ENCODE measurements at places on chromosomes 4 and X.

DNA sequence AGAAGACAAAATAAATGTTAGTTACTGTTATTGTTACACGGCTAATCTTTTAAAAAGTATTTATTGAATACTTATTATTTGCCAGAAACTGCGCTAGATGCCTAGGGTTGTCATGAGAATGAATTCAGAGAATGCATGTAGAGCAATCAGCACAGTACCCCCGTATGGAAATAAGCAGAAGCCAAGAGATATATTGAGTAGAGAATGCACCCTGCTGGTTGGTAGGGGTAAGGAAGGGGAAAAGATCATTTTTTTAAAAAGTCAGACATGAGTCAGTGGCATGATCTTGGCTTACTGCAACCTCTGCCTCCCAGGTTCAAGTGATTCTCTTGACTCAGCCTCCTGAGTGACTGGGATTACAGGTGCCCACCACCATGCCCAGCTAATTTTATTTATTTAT lies 13.1 kb upstream of the DRP2 start:
- DNase-seq = no peak

DNA sequence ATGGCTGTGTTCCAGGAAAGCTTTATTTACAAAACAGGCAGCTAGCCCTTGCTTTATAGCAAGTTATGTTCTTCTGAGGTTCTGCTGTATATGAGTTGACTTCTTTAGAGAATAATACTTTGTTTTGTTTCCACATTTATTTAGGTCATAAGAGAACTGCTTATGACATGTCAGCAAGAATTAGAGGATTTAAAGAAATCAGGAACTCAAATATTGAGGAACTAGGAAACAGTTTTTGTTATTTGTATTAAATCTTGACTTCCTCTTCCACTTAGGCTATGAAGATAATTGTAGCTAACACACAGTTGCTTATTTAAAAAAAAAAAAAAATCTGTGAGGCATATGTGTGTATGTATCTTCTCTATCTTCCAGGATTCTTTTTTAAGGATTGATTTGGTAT lies 14.3 kb downstream of the ZRSR2 start:
- DNase-seq = no peak

- peak; percentile 35 for DNase-seq
Measured at GRCh38 chrX:74449322-74449936, 28.1 kb downstream of the SLC16A2 start.

DNA sequence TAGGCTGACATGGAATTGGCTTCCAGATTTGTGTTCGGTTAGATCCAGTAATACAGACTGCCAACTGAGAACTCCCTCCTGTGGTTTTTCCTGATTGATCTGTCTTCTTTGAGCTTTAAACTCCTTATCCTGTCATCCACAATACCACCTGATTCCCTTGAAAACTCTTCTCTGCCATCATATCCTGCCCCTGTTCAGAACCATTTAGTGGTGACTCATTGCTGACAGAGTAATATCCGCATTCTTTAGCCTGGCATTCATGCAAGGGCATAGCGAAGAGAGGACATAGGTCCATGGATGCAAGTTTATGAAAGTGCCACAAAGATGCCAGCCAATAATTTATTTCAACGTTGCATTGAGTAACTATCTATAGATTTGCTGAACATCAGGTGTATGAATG lies 76.6 kb downstream of the ITIH6 start:
- DNase-seq = no peak

DNA sequence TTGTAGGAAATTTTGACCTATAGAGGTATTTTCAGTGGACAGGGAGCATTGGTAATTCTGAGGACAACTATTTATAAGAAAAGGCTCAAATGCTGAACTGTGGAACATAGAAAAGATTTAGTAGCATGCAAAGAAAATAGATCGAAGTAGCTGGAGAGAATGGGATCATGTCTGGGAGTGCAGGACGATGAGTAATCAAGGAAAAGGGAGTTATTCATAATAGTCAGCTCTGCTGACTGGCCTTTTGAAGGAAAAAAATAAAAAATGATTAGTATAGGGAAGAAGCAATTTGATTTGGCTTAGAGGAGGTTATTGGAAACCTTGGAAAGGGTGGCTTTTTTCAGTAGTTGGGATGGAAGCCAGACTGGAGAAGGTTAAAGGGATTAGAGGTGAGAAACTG lies 22.9 kb upstream of the ANK2 start:
- no peak for DNase-seq

DNA sequence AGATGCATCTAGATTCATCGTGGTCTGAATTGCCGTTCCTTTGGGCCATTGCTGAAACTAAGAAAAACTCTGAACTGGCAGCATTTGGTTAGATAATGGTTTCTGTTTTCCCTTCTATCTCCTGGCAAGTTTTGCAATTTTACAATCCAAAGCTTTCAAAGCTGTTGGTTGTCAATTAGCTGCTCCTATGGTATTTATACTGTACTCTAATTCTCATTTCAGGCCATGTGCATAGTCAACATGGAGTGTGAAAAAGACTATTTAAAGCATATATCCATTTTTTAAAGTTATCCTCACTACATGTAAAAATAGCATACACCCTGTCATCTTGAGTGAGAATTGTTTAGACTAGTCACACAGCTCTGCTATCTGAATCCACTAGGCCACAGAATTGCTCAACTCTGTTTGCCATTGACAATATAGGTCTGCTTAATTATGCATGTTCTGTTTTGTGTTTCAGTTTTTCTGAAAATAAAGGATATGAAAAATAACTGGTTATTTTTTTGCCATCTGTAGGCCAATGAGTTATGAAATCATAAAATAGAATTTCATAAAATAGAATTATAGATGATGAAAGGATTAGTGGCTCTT lies 27.7 kb upstream of the TEC start:
- DNase-seq = no peak

GRCh38 chr4:10006601-10007435 lies 14.5 kb downstream of the SLC2A9 start:
- no peak for DNase-seq

GRCh38 chrX:143632625-143633410 lies 3.1 kb downstream of the SLITRK4 start:
- DNase-seq = no peak

- no peak for DNase-seq
Measured at GRCh38 chr4:153555730-153556434, 89.7 kb downstream of the TMEM131L start.

GRCh38 chrX:123807835-123808416 lies 51.9 kb upstream of the XIAP start:
- no peak for DNase-seq

DNA sequence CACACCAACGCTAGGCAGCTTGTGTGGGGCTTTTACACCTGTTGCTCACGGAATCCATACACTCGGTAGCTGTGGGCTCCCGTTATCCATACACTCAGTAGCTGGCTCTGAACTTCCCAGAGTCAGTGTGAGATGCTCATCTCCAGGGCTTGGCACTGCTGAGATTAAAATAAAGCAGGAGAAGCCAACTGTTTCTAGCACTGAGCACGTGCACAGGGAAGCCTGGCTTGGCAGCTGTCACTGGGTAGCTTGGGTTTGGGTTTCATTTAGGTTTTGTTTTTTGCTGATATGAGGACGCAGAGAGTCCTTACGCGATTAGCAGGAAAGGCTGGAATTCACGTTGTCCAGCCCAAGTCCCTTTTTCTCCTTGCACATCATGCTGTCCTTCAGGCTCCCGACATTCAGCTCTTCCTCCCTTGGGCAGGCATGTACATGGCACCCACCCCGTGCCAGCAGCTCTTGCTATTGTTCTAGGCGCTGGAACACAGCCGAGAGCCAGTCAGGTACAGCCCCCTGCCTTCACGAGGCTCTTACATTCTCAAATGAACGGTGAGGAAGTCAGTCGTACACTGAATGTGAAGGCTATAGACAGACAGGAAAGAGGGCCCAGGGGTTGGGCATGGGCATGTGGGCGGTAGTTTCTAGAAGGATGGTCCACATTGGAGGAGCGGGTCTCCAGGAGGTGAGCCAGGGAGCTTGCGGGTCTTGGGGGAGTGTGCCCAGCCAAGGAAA lies 25.9 kb downstream of the NSG1 start:
- no peak for DNase-seq

- DNase-seq = peak; percentile 63
Measured at GRCh38 chr4:26861434-26862186, 969 bp downstream of the STIM2 start.

DNA sequence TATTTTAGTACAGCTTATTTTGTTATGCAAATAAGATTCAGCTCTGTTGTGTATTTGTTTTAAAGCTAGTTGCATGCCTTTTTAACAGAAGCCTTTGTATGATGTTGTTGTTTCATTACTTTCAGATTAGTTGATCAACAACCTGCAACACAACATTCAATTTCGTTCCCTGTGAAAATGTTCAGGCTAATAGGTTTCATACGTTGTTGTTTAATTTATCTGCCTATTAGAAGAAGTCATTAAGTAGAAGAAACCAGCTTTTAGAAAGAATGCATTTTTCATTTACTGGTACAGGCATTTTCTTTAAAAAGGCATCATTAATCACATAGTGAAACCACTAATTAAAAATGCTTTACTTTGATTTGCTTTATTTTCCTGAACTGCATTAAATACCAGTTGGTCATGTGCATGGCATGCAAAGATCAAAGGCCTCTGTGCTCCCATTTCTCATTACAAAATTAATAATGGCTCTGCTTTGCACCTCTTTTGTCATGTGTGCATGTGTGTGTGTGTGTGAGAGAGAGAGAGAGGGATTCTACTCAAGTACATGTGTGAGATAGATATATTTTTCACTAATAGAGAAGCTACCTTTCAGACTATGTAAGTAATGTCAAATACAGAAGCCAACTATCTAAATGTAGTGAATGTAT lies 29.2 kb upstream of the CTSO start:
- DNase-seq = no peak

- peak; percentile 22 for DNase-seq
Measured at GRCh38 chrX:11558972-11559371, 106.7 kb downstream of the ARHGAP6 start.

GRCh38 chrX:66164470-66164869 lies 423 bp downstream of the HEPH start:
- no peak for DNase-seq

GRCh38 chr4:155007660-155008176 lies 200.7 kb upstream of the NPY2R start:
- DNase-seq = no peak

GRCh38 chr4:80077639-80078038 lies 4.6 kb upstream of the ANTXR2 start:
- DNase-seq = no peak

DNA sequence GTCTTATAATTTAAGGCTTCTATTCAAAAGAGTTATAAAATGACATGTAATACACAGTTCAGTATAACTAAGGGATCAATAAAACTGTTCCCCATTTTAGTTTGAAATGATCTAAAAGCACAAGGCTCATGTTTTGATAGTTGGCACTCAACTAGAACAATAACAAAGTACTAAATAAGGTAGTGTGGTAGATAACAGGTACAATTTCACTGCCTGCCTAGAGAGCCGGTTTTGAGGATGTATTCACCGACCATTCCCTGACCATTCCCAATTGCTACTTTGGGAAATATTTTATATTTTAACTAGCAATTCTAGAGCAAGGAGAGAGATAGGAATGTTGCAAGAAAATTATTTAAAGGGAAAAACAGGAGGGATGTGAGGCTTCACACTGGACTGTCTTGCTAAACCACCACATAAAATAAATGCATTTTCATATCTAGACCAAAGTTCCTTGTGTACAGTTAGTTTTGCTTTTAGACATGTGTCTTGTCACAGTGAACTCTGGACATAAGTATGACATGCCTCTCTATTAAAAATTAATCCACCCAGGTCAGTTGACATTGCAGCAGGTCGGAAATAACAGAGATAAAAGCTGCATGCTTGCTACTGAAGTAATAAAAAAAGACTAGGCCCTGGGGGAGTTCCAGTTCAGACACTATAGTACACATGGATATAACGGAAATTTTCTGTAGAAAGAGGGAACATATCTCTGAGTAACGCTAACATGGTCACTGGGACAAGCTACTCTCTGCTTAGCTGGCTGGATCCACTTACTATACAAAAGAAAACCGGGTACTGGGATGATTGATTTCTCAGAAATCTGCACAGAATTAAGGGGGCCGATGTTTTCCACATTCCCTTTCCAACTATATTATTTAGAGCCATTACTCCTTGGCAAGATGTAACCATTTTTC lies 56.3 kb upstream of the NAP1L5 start:
- DNase-seq = no peak

DNA sequence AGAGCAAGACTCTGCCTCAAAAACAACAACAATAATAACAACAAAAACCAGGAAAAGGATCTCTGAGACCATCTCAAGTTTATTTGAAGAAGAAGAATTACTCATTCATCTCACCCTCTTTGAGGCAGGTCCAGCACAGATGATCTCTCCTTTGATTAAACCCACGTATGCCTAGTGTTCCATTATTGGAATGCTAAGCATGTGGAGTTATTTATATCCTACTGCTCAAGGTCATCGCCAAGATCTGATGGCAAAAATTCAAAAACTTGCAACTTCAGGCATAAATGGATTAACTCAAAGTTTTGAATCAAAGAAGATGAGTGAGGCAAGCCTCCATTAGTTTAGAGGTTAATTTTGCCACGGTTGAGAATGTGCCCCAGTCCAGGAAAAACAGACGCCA lies 184.2 kb downstream of the DHRSX start:
- DNase-seq = no peak

- no peak for DNase-seq
Measured at GRCh38 chrX:133980406-133980805, 5.0 kb downstream of the GPC3 start.

GRCh38 chr4:1109333-1109732 lies 4.0 kb downstream of the RNF212 start:
- DNase-seq = no peak

DNA sequence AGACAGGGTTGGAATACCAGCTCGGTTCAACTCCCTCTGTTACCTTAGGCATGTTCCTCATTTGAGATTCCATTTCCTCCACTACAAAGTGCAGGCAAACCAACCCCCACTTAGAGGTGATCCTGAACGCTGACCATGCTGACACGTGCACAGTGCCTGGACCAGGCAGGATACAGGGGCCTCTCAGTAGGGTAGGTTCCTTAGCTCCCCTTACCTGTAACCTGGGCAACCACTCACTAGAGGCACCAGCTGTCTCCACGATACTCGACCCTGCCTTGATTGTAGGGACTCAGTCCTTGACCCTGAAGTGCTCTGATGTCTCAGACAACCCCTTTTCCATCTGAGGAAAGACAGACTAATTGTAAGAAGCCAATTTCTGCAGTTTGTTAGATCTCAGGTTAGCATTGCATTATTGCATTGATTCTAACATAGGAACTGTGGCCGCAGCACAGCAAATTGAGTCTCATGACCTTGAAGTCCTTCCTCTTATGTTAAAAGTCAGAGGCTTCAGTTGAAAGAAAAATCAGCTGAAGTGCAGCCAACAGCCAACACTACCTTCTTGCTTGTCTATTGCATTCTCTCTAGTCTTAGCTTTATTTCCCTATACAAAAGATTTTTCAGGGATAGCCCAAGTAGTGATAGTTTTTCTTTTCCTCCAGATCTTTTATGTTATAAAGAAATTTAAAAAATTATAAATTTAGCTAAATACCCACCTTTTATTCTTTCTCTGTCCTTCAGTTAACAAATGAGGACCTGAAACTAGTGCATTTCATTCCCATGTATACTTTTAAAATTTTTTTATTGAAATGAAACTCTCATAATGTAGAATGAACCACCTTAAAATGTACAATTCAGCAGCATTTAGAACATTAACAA lies 11.2 kb upstream of the C1QTNF7 start:
- no peak for DNase-seq

Data from T-helper 9 cell (primary cell).